ENCODE measurements at places on chromosomes 6 and 20.

DNA sequence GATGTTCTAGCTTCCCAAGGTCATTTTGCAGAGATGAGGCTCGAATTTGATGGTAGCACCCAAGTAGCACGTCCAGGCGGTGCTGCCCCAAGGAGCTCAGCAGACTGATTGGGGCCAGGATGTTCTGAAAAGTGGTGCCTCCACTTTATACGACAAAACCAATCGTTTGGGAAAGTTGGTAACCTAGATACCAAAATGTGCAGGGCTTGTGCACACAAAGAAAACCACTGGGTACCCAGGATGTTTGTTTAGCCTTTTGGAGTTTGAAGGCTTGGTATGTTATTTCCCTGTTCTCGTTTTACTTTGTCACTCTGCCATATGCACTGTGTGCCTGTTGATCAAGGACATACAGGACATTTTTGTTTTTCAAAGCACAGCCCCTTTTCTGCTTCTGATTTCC, 40.7 kb upstream of the PBOV1 start:
- no peak for DNase-seq

DNA sequence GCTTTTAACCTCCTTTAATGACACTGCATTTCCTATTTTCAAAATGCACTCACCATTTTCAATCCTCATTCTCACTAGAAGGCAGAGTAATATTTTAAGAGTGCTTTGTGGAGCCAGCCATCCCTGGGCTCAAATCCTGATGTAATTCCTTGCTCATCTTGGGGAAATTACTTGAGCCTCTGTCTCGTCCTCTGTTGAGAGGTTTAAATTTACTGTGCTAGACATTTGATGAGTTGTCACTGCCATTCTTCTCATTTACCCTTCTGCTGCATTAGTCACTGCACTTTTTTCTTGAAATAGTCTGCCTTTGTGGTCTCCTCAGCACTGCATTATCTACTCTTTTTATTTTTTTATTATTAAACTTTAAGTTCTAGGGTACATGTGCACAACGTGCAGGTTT, 150.0 kb upstream of the HDDC2 start:
- no peak for DNase-seq

DNA sequence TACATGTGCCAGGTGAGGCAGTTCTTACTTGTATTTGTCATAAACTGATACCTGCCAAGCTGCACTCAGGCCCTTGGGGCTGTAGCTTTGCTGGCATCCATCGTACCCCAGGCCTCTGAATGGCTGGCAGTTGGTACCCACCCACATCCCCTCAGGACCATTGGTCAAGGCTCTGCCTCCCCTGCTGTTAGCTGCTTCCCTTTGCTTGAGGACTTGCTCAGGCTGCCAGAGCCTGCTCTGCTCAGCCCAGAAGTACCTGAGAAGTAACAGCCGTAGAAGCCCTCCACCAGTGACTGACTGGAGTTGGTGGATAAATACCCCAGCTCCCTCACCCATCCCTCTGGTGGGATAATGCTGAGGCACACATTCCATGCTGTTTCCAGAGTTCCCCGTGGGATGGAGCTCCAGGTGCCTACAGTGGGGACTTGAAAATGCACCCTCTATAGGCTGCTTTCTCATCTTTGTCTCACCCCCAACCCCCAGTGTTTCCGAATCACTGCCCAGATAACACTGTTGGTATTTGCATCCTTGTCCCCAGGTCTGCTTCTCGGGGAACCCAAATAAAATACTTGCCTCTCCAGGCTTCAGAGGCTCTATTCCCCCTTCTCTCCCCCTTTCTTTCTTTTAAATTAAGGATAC, 7.3 kb downstream of the EBF4 start:
- DNase-seq = no peak

GRCh38 chr20:38534756-38535155, 46.2 kb upstream of the ADIG start:
- no peak for DNase-seq
